ENCODE measurements at places on chromosomes 12 and 14.

DNA sequence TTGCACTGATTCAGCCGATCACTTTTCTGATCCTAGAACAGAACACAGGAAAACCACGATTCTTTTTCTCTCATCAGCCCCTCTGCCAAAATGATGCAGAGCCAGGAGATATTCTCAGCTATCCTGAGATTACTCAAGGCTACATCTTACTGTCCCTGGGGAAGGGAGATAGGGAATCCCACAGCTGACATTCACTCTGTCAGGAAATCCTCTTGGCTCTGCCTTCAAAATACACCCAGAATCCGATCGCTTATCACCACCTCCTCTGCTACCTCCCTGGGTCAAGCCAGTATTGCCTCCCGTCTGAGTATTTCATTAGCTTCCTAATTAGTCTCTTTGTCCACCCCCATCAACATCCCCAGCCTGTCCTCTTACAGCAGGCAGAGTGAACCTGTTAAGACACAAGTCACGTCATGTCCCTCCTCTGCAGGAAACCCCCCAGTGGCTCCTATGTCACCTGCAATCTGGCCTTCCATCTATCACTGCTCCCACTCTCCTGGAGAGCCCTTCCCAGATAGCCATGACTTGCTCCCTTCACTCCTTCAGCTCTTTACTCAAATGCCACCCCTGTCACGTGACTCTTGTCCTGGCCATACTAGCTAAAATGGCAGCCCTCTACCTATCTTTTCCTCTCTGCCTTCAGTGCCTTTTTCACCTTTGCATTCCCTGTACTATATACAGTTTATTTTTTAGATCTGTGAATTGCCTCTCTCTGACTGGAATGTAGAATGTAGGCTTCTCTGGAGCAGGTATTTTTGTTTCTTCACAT lies 70.3 kb downstream of the GALNT4 start:
- DNase-seq: no peak

DNA sequence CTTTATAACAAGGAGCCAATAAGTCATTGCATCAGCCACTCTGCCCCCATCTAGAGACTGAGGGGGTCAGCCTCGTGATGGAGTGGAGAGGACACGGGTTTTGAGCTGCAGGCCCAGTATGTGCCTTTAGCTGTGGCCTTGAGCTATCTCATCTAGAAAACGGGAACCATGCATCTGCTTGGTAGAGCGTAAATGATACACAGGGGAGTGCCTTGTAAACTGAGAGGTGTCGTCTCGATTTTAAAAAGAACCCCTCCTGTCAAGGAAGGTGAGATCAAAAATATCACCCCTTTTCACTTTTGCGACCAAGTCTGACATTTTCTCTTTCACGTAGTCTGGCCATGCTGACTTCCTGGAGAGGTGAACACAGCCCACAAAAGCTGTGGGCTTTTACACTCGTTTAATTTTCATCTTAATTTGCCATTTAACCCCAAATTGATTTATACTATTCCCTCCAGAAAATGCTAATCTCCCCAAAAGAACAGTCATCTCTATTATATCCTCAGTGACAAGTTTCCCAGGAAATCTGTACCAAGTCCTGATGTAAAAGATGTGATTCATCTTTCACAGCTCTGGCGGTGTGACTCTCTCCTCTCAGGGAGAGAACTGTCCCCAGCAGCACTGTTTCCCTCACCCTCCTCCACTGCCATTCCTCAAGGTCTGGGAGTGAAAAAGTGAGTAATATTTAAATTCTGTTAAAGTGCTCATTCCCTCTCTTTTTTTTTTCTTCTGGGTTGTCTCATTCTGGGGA lies 30.6 kb downstream of the VCPKMT start:
- DNase-seq: peak; percentile 74

DNA sequence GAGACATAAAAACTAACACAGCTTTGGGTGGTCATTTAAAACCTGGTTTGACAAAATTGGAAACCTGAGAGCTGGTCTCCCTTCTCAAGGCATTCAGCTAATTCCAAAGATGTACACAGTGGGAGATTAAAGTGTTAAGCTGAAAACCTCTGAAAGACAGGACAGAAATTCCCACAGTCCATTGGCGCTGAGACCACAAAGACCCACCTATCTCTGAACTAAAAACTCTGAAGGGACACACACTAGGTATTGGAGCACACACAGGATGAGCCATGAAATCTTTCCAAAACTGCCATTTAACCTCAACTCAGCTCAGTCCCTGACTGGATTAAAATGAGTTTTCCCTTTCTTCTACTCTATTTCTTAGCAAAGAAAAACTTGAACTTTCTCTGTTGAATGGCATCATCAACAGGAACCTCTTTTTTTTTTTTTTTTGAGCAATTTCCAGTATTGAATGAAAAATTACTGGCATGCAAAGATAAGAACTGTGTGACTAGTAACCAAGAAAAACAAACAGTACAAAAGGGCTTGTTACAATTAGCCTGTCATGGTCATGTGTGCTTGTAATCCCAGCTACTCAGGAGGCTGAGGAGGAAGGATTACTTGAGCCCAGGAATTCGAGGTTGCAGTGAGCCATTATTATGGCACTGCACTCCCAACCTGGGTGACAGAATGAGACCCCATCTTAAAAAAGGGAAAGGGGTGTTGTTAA lies 82.4 kb downstream of the IPO8 start:
- peak; percentile 35 for DNase-seq

DNA sequence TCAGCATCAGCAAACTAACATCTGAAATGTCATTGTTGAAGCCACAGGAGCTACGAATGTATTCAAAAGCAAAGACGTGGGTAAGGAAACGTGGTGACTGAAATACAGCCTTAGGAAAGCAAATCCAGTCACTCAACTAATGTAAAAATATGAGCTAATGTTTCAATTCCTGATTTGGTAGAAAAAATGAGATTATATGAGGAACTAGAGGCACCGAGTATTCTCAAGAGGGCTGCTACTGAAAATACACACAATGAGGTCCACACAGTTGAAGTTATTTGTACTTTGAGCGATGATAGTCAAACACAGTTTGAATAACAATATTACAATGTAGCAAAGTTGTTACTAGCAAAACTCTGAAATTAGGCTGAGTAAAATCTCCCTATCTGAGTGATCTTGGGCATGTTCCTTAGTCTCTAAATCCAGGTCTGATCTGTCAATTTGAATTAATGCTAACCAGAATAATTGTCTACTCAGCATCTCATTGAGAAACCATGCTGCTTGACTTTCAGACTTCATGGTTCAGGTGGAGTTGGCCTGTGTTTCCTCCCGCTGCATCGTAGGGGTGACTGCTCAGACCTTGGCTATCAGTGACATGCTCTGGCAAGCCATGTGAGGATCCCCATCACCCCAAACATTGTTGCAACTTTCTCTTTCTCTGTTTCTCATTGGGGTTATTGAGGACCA lies 467.1 kb upstream of the SOX5 start:
- no peak for DNase-seq

DNA sequence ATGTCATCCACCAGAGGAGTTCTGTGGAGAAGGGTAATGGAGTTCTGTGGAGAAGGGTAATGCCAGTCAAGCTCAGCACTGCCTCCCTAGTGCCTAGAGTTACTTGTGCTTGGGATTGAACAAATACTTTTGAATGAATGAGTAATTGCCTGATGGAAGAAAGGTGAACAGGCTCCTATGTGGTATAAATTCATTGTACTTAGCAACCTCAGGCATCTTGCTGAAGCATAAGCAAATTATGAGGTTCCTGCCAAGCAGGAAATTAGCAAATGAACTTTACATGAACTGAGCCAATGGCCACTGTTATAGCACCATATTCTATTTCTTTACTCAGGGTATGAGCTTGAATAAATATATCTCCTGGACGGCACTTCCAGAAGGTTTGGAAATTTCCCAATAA lies 1047.2 kb downstream of the SLC6A15 start:
- no peak for DNase-seq

- peak; percentile 65 for DNase-seq
These were observed 37.0 kb upstream of the NT5DC3 start for GRCh38 chr12:103877934-103878510.

- DNase-seq: no peak
These were observed 584 bp downstream of the VRK1 start for GRCh38 chr14:96797582-96798349.

DNA sequence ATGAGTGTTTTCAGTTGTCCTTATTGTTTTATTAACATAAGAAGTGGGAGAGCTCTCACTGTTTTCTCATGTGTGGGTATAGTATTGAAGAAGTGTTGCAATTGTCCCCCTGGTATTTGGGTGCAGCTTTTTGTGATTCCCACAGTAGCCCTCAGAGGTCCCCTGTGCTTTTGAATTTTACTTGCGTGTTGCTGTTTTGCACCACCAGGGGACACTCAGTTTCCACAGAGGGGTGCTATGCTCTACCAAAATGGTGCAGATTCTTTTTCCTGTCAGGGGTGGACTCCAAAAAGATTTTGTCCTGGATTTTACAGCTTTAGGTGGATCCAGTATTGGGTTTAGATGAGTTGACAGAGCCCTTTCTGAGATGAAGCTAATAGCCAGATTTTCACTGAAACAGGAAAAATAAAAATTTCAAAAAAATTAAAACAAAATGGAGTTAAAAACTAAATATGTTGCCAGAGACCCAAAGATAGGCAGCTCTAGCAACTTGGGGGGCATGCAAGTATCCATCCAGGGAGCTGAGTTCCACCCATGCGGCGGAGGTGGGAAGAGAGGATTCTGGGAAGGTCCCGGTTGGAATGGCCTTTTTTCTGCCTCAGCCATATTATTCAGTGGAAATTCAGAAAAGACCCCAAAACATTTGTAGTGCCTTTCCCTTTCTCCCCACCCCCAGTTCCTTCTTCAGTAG lies 50.2 kb downstream of the TTLL5 start:
- peak; percentile 32 for DNase-seq

GRCh38 chr12:125890366-125890905 lies 825.2 kb downstream of the AACS start:
- no peak for DNase-seq
